Epithelial cell of prostate (primary cell): ENCODE measurements at places on chromosomes 2 and 18.

- DNase-seq = no peak
These were observed 59.8 kb downstream of the BMP10 start for GRCh38 chr2:68811364-68811763.

GRCh38 chr2:30336978-30337841, 105.9 kb downstream of the LBH start:
- DNase-seq = no peak

GRCh38 chr2:238401551-238401950, 25.2 kb upstream of the ASB1 start:
- no peak for DNase-seq

- no peak for DNase-seq
These were observed at the start of gene PLEK for GRCh38 chr2:68365087-68365486. PLEK (plus strand) TSS chr2:68365282; CDS start chr2:68365352, 70 bp downstream.

DNA sequence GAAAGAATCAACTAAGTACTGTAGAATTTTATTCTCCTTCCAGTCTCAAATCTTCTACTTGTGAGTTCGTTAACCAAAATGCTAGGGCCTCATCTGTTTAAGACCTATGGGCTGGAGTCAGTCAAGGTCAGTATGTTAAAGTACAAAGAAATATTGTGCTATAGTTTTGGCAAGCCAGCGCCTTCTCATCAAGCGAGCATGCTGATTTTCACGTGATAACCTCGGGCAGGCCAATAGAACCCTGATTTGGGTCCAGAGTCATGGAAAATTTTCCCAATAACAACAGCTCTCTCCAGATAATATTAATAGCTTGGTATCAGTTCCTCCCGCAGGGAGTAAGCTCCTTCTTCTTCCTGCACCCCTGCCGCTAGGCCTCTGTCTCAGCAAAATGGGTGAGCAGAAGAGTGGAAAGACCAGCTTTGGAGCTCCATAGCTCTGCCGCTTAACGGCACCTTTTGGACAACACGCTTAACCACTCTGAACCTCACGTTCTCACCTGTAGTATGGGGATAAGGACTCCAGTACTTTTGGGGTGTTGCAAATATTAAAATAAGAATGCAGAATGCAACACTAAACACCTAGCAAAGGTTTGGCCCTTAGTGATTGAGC, 11.7 kb downstream of the CABLES1 start:
- no peak for DNase-seq

DNA sequence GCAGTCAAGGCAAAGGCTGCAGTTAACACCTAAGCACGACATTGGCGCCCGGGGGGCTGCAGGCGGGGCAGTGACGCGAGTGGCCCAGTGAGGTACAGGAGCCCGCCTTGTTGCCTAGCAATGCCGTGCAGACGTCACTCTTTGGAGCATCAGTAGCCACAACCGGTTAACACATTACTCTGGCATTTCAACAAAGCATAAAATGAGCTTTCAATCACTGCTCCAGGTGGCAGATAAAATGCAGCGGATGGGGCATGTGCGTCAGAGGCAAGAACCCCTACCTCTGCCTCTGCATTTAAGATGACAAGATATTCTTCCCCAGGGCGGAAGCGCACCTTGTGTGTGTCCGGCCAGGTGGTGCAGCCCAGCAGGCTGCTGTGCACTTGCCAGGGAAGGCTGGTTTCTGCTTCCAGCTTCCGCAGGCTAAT, 139.4 kb downstream of the MTCL1 start:
- DNase-seq = no peak

- peak; percentile 33 for DNase-seq
These were observed 56.2 kb upstream of the ROCK1 start for GRCh38 chr18:21167641-21168377.

- no peak for DNase-seq
These were observed 118.7 kb downstream of the VAPA start for GRCh38 chr18:10032331-10033015.

- DNase-seq = no peak
These were observed 444.9 kb downstream of the NCKAP5 start for GRCh38 chr2:133123393-133123792.

DNA sequence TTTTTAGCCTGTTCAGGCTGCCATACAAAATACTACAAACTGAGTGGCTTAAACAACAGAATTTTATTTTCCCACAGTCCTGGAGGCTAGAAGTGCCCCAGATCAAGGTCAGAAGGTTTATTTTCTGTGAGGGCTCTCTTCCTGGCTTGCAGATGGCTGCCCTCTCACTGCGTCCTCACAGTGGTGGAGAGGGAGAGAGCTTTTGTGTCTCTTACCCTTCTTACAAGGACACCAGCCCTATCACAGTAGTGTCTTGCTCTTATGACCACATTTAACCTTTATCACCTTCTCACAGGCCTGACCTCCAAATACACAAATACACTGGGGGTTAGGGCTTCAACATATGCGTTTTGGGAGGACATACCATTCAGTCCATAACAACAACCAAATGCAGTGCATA, 11.7 kb downstream of the WDR7 start:
- no peak for DNase-seq

DNA sequence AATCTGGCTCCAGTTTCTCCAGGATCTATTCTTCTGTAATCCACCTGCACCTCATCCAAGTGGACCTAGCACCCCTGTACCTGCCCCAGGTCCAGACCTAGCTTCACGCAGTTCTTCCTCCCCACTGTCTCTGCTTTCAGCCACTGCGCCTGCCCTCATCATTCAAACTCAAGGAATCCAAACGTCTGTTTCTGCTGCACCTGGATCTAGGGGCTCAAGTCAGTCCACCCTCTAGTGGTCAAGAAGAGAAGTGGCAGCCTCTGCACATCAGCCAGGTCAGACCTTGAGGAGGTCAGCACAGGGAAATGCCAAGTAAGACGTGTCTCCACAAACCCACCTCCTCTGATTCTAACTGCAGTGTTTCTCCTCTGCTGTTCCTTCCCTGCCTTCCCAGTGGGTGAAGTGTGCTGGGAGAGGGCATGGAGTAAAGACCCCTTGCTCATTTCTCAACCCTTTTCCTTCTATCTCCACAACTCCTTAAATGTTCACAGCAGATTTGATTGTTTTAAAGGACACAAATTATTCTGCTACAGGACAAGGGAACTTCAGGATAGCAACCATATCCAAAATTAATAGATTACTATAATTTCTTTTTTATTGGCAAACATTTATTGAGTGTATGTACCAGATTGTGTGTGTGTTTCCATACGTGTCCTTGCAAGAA, 8.6 kb upstream of the RNF152 start:
- no peak for DNase-seq

GRCh38 chr2:237998530-237998929, 31.7 kb downstream of the UBE2F start:
- DNase-seq = no peak

DNA sequence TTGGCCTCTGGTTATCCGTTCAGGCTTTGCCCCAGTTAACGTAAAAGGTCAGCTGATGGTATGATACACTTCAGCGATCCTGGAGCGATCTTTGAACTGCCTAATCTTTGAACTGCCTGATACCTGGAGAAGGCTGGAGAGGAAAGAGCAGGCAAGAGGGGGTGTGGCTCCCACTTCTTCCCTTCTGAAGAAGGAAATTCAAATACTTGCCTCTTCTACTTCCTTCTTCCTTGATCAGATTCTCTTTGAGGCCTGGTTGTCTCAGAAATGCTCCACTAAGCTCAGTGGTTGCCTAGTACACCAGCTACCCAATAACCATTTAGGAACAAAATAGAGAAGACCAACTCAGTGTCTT, 619 bp downstream of the GALM start:
- DNase-seq = no peak

- no peak for DNase-seq
These were observed 2.1 kb downstream of the RPRM start for GRCh38 chr2:153476491-153476815.

GRCh38 chr18:50075772-50076171, 119.2 kb downstream of the MYO5B start:
- DNase-seq = no peak

- DNase-seq = no peak
These were observed 12.9 kb downstream of the UBR3 start for GRCh38 chr2:169839954-169840746.

DNA sequence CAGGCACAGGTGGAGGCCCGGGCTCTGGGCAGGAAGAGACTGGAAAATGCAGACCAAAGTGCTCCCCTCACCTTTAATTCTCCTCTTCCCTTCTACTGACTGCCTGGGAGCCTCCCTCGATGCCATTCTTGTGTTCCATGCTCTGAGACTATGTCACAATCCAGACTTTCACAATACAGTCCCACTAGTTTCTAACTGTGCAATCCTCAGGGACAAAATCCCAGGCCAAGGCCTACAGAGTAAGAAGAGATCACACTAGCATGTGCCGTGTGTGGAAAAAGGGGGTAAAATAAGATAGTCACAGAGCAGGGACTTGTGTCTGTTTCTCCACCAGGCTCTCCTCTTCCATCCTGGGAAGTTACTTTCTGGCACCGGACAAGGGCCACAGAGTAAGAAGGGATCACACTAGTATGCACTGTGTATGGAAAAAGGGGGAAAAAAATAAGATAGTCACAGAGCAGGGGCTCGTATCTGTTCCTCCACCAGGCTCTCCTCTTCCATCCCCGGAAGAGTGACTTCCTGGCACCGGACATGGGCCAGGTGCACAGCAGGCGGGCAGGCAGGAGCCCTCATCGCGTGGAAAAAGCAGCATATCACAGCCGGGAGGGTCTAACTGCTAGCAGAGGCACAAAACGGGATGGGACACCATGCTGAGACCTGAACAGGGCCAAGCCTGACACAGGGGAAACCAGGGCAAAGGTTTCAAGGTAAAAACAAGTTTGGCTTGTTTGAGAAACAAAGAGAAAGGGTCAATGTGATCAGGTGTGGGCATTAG, 9.6 kb downstream of the CYB5A start:
- DNase-seq = no peak

- peak; percentile 79 for DNase-seq
These were observed 228.2 kb downstream of the CCDC178 start for GRCh38 chr18:33212363-33212762.

DNA sequence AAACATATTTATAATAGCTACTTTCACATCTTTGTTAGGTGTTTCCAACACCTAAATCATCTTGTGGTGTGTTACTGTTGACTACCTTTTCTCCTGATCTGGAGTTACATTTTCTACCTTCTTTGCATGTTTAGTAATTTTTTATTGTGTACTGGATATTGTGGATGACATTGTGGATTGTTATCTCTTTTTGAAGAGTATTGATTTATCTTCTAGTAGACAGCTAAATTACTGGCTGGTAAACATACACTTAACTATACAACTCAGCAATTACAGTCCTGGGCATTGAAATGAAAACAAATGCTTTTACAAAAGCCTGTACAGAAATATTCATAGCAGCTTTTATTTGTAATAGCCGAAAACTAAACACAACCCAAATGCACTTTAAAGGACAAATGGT, 150.8 kb downstream of the PTRHD1 start:
- no peak for DNase-seq

DNA sequence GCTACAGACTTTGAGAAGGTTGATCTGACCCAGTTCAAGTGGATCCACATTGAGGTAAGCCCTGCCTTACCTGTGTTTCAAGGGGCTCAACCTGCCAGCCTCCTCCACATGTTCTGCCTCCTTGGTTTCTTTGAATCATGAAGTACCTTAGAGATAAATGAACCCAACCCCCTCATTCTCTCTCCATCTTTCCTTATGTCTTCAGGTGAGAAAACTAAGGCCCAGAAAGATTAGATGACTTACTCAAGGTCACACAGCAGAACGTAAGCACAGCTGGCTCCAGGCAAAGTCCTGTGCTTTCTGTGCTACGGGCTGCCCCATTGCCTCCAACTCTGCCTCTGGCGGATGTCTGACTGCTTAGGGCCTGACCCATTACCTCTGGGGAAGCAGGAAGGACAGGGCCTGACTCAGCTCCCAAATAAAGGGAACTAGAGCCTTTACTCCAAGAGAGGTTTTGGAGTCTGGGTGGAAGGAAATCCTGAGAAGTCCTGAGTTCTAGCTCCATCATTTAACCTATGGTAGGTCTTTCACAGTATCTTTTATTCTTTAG, 10.3 kb downstream of the KHK start:
- DNase-seq = no peak

GRCh38 chr2:119291588-119292167, 68.0 kb downstream of the STEAP3 start:
- no peak for DNase-seq

DNA sequence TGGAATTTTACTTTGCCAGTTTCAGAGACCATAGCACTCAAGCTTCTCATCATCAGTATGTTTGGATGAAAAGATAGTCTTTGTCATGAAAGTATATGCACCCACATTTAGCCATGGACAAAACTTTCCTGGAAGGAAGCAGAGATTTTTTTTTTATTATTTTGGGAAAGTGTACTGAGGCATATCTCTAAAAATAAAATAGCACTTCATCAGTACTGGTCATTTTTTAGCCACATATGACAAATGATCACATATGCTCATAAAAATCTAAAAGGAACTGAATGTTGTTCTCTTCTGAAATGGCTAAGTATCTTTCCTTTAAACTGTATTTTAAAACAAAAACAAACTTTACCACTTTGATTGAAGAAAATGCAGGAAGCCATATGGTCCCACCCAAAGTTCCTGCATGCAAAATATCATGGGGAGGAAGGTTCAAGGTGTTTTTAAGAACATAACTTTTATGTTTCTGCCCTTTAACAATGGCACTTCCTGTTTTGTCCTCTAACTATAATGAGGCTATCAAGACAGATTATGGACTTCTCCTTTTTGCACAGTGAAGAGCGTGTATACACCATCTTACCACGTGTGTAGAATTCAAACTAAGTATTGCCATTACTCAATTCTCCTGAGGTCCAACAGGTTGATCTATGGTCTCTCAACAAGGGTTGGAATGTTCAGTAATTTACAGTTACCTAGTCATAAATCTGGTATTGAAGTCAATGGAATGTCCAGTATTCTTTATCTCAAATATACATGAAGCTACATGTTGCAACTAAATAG, 77.1 kb upstream of the SLC39A10 start:
- DNase-seq = no peak

DNA sequence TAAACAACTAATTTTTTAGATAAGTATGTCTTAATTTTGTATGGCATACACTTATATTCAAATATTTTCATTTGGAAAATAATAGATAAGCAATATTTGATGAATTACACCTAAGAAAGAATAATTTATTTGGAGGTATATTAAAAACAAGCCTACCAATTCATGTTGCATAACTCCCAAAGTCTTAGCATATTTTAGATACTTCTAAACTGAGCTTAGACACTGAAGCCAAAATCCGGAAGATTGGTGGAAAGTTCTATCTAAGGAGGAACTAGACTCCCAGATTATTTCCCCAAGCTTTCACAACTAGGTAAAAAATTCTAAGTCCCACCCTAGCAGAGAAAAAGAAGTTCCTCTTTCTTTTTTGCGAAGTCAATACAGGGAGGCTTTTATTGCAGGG, 221.0 kb upstream of the MMADHC start:
- DNase-seq = no peak

DNA sequence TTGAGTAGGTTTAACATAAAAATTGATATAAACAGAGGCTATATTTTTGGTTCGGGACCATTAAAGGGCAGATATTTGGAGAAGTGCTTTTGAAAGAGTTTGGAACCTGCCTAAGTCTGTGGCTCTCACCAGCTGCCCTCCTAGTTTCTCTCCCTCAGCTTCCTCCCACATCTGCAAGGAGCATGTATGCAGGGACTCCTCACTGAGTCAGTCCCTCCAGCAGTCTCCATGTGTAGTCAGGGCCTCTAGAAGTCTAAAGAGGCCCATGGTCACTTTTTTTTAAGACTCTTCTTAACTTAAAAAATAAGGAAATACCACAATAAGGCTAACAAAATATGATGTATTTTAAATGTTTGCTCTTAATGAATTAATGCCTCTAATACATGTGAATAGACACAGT, 220.0 kb upstream of the TANK start:
- no peak for DNase-seq
